Activated CD4-positive, alpha-beta T cell treated with anti-CD3 and anti-CD28 coated beads, Interleukin-2, Interleukin-6, amounts not matched to agents 100 ng/mL and 50 ng/mL, durations not matched to agents 16 hours and 8 hours (primary cell): ENCODE measurements at places on chromosomes 5 and 9.

DNA sequence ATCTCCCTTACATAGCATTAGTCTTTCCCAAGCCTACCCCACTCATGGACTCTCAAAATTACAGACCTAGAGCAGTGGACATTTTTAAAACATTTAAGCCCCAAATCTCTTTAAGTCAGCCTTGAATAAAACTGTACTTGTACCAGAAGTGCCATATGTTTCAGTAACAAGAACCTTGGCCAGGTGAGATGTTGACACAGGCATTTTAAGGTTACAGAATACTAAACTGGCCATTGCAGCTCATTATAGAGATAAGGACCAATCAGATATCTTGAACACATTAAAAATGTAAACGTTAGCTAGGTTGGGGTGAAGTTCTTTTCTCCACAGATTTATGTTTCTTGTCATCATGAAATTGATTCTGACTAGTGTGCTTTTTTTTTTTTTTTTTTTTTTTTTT, 103.8 kb upstream of the MIER3 start:
- no peak for DNase-seq

DNA sequence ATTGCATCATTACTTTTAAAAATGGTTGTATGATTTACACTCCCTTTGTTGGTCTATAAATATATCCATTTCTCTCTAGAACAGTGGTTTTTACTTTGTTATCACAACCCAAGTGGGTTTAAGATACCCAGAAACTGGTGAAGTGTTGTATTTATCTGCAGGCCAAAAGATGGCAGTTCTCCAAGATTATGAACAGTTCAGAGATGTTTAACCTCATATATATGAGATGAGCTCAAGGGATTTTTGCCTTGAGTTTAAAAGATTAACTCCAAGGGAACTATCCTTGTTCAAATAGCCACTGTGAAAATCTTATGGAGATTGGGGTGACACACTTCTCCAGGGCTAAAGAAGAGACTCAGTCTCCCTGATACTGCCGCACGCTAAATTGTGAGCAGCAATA, 572.6 kb downstream of the TLE4 start:
- DNase-seq, result no peak

- no peak for DNase-seq
These were observed 36.2 kb upstream of the SMARCA2 start for GRCh38 chr9:1978941-1979340.

GRCh38 chr5:90054612-90055011, 354.9 kb downstream of the CETN3 start:
- no peak for DNase-seq

- DNase-seq, result no peak
These were observed 58.0 kb upstream of the RNF130 start for GRCh38 chr5:180129291-180130190.
